ENCODE measurements at places on chromosomes 5 and 9.

DNA sequence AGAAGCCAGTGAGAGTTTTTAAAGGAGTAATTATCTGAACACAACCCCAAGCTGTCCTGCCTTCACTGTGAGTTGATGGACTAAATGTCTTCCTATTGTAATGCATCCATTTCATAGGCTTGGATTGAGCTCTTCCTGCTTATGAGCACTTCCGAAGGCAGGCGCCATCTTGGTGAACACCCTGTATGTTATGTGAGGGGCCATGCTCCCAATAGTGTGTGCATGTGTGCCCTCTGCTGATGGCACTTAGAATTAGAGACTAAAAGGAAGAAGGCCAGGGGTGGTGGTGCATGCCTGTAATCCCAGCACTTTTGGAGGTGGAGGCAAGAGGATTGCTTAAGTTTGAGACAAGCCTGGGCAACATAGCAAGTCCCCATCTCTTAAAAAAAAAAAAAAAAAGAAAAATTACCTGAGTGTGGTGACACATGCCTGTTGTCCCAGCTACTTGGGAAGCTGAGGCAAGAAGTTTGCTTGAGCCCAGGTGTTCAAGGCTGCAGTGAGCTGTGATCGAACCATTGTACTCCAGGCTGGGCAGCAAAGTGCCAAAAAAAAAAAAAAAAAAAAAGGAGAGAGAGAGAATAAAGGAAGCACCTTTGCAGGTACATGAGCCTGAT, 65.0 kb downstream of the C9orf152 start:
- DNase-seq, result no peak

- DNase-seq, result no peak
Observed at GRCh38 chr5:182126-182525, 9.2 kb upstream of the LRRC14B start.

DNA sequence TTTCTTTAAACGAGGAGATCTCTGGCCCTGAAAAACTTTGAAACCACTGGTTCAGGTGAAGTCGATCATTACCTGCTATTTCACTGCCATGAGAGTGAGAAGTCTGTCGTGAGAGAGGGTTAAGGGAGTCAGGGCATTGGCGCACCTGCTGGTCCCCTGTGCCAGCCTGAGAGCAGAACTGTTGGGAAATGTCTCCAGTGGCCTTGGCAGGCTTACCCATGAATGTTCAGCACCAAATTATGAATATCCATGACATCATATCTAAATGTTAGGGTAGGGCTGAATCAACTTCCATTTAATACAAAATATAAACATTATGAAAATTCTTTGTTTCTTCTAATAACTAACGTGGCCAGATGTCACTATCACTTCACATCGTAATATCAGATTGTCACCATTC, 379.3 kb downstream of the KDM4C start:
- DNase-seq, result no peak

GRCh38 chr9:88544245-88544644, 9.3 kb downstream of the NXNL2 start:
- DNase-seq, result no peak

- DNase-seq, result no peak
Observed at GRCh38 chr5:135951807-135952206, 3.0 kb downstream of the LECT2 start.

DNA sequence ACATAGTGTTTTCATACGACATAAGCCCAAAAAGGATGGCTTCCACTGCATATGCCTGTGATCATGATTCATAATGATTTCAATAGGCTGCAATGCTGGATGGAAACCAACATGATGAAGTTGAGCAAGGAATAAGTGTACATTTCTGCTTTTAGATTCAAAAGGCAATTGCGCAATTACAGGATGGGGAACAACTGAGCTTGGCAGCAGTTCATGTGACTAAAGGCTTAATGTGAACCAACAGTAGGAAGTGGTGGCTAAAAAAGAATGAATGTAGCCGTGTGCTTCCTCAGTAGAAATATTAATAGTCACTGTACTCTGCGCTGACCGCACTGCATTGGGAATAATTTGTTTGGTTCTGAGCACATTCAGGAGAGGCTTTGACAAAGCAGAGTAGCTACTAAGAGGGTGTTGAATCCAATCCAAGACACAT, 51.2 kb downstream of the SLC1A3 start:
- DNase-seq, result no peak

DNA sequence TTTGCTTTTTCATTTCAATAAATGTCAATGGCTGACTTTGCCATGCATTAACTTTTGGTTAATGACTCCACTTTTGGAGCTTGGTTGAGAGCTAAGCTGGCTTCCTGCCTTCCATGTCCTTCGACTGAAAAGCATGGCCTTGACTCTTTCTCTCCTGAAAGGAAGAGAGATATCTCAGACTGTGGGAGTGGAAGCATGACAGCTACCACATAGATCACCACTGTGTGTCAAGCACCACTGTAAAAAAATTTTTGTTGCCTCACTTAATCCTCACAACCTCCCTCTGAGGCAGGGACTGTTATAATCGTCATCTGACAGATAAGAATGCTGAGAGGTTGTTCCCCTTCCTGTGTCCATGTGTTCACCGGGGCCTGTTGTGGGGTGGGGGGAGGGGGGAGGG, 184.8 kb downstream of the RORB start:
- DNase-seq, result no peak

- DNase-seq, result no peak
Observed at GRCh38 chr9:90308691-90309090, 333.9 kb downstream of the DIRAS2 start.

All from mesendoderm (in vitro differentiated cells).